NCI-H1048 (cell line): ENCODE measurements at places on chromosomes 7 and 10.

- DNase-seq = no peak
Observed at GRCh38 chr10:117663750-117664149, 121.2 kb downstream of the EMX2 start.

DNA sequence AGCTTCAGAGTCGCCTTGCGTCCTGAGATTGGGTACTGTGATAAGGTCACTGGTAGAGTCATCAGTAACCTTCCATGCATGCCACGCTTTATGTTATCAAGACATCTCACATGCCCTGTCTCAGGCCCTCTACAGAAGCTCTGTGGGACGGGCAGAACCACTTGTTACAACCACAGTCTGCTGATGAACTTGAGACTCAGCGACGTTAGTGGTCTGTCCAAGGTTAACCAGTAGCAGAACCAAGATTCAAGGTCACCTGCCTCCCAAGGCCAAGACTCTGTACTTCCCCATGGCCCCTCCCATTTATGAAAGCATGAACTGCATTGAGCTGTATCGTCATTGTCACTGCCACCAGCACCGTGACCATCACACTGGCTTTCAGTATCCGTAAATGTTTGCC lies 15.0 kb downstream of the IQCE start:
- no peak for DNase-seq

GRCh38 chr10:127522298-127522697 lies 26.8 kb upstream of the NPS start:
- no peak for DNase-seq

DNA sequence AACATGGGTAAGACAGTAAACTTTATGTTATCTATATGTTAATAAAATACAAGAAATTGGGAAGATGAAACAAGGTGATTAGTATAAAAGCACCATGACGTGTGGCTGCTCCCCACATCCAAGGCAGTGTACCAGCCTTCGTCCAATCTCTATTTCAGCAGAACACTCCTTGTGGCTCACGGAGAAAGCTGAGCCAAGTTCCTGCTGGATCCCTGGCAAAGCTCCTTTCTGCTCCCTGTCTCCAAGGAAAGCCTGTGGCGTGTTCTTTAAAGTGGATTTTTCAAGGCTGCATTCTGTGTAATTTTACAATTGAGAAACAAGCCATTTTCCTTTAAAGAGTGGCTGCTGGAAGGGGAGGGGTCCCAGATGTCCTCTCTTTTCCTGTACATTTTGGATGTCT lies 467.3 kb downstream of the PTPRN2 start:
- no peak for DNase-seq

DNA sequence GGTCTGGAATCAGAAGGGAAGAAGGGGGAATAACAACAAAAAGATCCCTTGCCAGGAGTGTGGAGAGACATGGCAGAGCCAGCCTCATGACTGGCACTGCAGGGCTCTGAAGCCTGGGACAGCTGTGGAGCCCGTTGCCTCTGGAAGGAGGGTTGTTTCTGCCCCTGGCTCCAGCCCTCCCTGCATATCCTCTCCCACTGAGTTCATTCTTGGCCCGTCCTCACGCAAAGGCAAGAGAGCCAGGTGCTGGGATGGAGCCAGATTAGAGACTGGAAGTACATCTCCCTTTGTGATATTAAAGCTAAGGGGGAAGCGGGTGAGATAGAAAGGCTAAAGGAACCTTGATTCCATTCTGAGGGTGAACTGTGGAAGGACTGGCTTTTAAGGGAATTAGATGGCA lies 141.5 kb upstream of the NPVF start:
- no peak for DNase-seq
